ENCODE measurements at places on chromosomes 6 and 20. TPM values are rescaled to one million over a fixed set of nuclear protein-coding genes. Genes with fewer than 3 reads are reported as not detected.

The ERVFRD-1 gene
- polyA plus RNA-seq: not detected

The KLC4 gene
- polyA plus RNA-seq: 13.2 TPM

GRCh38 chr20:47125508-47125757, 230.8 kb downstream of the EYA2 start:
- DNase-seq: no peak

DNA sequence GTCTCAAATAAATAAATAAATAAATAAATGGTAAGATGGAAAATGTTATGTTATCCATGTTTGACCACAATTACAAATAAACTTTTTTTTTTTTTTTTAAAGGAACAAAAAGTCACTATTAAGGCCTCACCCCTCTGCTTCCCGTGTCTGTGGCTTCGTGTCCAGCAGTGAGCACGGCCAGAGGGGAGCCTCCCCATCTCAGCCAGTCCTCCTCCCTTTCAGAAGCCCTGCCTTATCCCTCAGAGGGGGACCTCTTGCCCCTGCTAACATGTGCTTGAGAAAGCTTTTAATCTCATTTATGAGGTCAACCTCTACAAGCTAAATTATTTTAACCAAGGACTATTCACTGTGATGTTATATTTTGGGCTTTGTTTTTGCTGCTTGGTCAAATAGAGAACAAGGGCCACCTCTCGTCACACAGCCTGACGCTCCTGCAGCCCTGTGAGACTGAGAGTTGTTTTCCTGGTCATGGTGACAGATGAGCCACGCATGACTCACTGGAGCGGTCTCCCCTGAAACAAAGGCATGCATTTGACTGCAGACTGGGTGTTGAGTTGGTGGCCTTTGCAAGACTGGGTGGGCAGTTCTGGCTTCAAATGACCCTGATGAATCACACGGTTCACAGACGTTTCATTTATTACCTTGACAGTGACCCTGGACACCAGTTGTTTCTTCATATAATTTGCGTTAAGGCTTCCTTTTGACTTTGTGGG, 131.8 kb downstream of the TIAM2 start:
- DNase-seq: peak; percentile 57

Measured in psoas muscle (tissue), 8 donors.